ENCODE measurements at places on chromosomes 6 and 20. TPM values are rescaled to one million over a fixed set of nuclear protein-coding genes. Genes with fewer than 3 reads are reported as not detected.

The CD83 gene
- 3.0 TPM for total RNA-seq

The PNPLA1 gene
- total RNA-seq = not detected

The HMGCLL1 gene
- total RNA-seq = 1.0 TPM

The ZNF334 gene
- total RNA-seq = 13.3 TPM

The SLC22A3 gene
- 0.67 TPM for total RNA-seq

The ALDH8A1 gene
- not detected for total RNA-seq

The FAM209B gene
- 0.56 TPM for total RNA-seq

The SMOC2 gene
- 20.0 TPM for total RNA-seq

The SIRPD gene
- total RNA-seq = not detected

The HLA-DQB1 gene
- total RNA-seq = 8.6 TPM

The FOXC1 gene
- total RNA-seq = 4.0 TPM

The APCDD1L gene
- not detected for total RNA-seq

The RIPPLY2 gene
- total RNA-seq = not detected

The BMP5 gene
- 0.45 TPM for total RNA-seq
